Activated T-cell treated with anti-CD3 and anti-CD28 coated beads for 24 hours (primary cell): ENCODE measurements at places on chromosomes 6 and 20.

GRCh38 chr20:10555393-10555792 lies 118.4 kb downstream of the JAG1 start:
- DNase-seq: no peak

DNA sequence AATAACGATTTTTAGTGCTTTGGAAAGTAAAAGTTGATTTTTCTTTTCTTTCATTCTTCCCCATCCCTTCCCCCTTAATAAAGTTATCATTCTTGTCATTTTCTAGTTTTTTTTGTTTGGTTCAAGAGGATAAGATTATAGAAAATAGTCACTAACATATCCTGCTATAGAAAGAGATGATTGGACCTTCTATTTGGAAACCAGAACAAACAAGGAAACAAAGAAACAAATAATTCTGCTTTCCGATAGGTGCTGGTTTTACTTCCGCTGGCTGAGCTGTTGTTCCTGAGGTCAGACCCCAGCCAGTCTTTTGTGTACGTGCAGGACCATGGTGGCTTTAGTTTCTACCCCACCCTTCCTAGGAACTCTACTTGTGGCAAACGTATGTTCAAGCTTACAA lies at the start of gene CDH26:
Gene CDH26, plus strand, starts transcription at position 301 of the 400 bp plus-strand sequence. CDS start 304 bp downstream, outside the sequence.
- DNase-seq: no peak

- no peak for DNase-seq
These were observed 2.1 kb upstream of the GATA5 start for GRCh38 chr20:62477669-62478455.

DNA sequence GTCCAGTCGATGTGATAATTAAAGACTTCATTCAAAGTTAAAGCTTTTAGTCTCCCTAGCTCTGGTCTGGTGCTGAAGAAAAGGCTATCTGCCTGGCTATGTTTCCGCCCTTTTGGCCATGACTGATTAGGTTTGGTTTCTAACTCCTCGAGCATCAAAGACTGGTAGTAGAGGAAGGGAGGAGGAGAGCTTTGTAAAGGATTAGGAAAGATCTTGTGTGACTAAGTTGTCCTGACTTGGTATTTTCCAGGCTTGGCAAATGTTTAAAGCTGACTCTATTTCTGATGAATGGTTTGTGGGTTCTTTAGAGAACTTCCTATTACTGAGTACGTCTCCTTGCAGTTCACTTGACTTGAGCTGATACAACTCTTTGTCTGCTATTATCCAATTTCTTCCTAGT lies 312.9 kb downstream of the GJA1 start:
- no peak for DNase-seq

DNA sequence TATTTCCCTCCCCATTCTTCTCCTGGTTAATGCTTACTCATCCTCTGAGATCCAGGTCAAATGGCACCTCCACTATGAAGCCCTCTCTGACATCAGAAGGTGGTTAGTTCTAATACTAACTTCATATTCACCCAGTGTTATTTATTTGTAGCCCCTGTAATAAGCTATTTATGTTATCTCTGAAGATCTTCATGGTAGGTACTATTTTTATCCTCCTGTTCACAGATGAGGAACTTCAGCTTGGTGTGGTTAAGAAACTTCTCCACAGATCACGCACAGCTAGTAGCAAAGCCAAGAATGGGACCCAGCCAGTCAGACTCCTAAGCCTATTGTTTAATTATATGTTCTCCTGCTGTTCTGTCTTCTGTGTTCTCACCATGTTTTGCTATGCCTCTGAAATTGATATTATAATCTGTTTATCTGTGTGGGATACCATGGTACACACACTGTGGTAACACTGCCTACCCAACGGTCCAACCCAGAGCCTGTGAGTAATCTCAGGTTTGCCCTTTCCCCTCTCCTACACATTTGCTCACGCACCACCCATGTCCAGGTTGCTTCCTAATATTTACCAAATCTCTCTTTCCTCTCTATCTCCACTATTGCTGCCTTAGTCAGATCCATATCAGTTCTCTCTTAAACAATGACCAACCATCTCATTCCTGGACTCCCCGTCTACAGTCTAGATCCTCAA lies 98.4 kb downstream of the IPCEF1 start:
- no peak for DNase-seq

DNA sequence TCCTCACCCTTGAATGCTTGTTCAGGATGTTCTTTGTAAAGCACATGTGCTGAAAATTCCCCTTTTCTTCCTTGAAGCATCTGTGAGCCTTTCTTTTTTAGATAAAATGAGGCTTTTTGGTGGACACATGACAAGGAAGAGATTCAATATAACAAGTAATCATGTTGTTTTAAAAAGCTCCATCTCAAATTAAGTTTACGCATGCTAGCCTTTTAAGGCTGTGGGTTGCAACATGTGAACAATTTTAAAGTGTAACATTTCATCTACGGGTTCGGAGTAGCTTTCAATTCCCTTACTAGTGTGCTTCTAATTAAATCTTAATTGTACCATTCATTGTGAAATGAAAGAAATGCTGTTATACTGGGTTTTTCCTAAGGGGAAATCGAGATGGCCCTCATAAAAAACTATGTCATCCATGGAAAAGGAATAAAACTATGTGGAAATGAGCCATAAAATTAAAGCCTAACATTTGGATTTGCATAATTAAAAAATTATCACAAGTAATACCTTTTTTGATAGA lies 19.3 kb upstream of the OSTM1 start:
- no peak for DNase-seq

DNA sequence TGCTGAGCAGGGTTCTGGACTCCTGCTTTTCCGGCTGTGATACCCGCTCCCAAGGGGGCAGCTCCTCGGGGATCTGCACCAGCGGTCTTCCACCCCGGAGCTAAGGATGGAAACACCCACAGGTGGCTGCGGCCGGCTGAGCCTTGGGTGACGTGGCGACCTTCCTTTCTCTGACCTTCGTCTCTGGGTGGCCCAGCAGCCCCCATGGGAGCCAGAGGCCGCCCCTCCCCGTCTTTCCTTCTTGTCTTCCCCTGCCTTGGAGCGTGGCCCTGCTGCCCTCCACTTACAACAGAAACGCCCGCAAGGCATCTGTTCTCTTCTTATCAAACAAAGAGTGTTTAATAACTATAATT lies 405.7 kb downstream of the TAF4 start:
- DNase-seq: no peak

- DNase-seq: no peak
These were observed 125.0 kb downstream of the SIM1 start for GRCh38 chr6:100339574-100340255.

DNA sequence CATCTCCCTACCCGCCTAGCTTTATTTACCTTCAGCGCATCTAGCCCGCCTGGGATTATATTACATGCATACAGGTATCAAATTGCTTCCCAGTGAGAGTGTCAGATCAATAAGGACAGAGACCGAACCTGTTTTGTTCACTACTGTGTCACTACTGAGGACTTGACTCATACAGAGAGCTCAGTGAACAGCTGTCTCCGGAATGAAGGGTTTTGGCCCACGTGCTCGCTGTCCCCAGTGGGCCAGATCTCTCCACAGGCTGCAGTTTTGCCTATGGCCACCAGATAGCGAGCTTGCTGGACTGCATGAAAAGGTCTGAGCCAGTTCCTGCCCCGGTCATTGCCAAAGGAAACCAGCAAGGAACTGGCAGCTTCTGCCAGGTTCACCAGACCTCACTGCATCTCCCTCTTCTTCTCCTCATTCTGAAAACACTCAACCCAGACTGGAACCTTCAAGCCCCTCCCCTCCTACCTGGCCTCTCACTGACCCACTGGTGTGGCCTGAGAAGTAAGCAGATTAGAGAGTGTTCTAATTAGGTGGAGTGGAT lies 150.8 kb downstream of the ZMYND8 start:
- no peak for DNase-seq

DNA sequence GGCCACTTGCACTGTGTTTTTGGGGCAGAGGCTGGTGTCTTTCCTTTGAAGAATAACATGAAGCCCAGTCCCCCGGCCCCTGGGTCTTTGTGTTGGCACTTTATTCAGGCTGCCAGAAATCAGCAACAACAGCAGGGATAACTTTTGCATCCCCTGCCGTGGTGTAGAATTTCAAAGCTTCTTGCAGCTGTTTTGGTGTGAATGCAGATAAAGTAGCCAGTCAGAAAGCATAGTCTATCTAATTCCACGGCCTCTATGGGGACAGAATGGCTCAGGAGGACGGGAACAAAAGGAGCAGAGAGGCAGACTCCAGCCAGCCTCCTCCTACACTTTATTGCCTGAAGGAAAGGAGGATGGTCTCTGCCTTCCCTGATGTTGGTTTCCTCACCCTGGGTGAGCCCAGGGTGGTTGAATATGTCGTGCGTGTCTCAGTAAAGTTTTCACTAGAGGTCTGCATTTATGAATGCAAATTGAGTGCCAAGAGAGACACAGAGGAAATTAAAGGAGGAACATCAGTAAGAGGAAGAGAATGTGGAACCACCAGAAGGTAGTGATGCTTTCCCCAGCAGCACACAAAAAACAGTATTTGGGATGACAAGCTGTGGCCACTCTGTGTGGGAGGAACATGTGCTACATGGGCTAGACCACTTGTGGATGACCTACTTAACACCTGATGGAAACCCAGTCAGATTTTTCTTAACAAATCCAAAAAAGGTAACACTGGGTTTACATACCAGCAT lies 125.9 kb upstream of the TRAF3IP2 start:
- DNase-seq: no peak

- DNase-seq: no peak
These were observed 865.3 kb upstream of the GJE1 start for GRCh38 chr6:141267420-141267819.

GRCh38 chr6:32095338-32096086 lies 13.6 kb downstream of the TNXB start:
- DNase-seq: no peak
